ENCODE measurements at places on chromosomes 7 and 10.

- no peak for DNase-seq
Measured at GRCh38 chr7:128271942-128272481, 30.9 kb downstream of the LEP start.

DNA sequence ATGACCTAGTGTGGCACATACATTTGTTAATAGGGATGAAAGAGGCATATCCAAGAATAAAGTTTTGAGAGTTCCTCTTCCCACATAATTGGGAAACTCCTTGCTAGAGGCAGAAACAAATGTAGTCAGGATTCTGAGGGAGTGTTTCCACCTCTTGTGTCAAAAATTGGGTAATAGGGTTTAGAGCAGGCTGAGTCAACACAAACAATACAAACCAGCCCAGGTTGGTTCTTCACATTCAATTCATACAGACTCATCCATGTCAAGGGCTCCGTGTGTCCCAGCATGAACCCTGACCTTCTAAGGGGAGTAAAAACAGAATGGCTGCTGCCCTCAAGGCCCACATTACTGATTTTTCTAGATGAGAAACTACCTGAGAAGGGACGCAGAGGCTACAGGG lies 75.3 kb downstream of the GLI3 start:
- DNase-seq, result no peak

DNA sequence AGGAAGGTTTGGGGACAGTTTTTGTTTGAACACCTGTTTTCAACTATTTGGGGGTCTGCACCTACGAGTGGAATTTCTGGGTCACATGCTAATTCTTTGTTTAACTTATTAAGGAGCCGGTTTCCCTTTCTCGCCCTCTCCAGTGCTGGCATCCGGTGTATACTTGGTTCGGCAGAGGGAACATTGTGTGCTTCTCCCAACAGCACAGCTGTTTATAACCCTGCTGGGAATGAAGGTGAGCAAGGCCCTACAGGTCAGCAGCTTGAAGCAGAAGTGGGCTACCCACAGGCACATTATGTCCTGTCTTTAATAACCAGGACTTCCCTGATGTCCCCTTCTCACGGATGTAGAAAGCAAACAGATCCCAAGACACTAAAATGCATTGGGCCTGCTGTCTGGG lies 87.5 kb upstream of the PDCD4 start:
- no peak for DNase-seq

DNA sequence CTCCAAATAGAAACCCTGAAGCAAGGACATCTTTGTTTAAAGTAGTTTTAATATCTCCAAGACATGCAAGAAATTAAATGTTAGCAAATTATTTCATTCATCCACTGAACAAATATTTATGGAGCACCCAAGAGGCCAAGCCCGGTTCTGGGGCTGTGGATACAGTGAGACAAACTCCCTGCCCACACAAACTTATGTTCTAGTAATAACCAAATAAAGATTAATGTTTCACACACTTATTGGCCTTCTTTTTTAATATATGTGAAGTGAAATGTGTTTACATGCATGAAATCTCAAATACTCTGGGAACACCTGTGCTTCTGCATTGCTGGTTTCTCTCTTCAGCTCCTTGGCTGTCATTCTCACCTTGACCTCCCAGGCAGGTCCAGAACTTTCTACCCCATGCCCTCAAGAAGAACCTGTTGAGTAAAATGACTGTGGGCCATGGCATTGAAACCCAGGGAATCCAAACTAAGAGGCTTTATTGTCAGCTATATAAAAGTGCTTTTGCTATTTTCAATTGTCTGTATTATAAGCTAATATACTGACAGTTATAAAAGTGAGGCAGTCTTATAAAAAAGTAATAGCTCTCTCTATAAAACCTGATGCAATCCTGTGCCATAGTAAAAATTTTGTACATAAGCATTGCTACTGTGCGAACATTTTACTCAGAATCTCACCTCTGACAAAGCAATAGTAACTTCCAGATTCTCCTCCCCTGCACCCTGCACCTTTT lies 43.7 kb downstream of the SVIL start:
- DNase-seq, result peak; percentile 6

- DNase-seq, result no peak
Measured at GRCh38 chr7:87810130-87810529, 66.0 kb downstream of the SLC25A40 start.

DNA sequence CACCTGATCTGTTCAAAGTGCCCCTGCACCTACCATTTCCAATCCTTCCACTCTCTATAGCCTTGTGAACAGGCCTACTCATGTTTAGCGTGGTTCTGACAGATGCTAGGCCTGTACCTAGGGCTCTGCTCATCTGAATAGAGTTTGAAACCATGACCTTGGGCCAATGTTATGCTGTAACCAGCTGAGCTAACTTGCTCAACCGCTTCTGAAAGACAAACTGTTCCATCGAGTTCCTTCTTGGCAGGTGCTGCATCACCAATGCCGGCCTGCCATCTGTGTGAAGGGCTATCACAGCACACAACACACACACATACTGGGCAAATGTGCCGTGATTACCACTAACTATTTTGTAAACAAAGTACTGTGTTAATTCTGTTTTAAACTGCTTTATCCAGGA lies 419.0 kb upstream of the GALNT17 start:
- DNase-seq, result no peak

- DNase-seq, result no peak
Measured at GRCh38 chr7:100825751-100826513, 1.4 kb downstream of the EPHB4 start.

DNA sequence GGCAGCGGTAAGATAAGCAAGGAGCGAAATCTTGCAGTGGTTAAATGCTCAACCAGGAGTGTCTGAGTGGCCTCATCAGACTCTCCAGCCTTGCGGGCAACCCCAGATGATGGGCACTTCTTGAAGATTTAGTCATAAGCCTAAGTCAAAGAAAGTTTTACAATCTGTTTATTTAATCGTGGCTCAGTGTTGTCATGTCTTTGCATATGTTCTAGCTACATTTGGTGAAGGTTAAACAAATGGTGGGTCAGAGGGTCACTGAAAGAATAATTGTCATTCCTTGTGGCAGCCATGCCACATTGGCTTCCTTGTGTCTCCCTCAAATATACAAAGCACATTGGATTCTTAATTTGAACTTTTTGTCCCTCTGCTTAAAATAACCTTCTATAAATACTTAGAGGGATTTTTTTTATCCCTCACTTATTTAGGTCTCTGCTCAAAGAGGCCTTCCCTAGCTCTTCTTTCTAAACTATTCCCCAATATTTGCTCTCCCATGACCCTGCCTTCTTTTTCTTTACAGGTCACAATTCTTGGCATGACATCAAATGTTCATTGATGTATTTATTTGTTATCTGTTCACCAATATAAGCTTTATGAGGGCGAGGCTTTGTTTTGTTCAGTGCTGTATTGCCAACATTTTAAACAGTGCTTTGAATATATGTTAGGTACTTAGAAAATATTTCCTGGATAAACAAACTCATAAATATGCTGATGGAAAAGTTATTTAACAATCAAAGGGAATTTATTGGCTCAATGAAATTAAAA lies 68.7 kb downstream of the NEUROD6 start:
- DNase-seq, result no peak

- no peak for DNase-seq
Measured at GRCh38 chr10:78513986-78514385, 480.3 kb downstream of the RPS24 start.

- no peak for DNase-seq
Measured at GRCh38 chr7:40545739-40546138, 410.9 kb downstream of the SUGCT start.

- no peak for DNase-seq
Measured at GRCh38 chr10:19231034-19231433, 182.4 kb downstream of the MALRD1 start.

- no peak for DNase-seq
Measured at GRCh38 chr10:88833723-88834122, 17.9 kb downstream of the ANKRD22 start.

GRCh38 chr10:69892816-69893215 lies 91.1 kb downstream of the COL13A1 start:
- no peak for DNase-seq

GRCh38 chr10:49418053-49418326 lies 22.1 kb upstream of the DRGX start:
- DNase-seq, result no peak
